ENCODE measurements at places on chromosomes 16 and 17.
A peak's percentile ranks its signal among the peaks of the same experiment; 100 is the strongest.

DNA sequence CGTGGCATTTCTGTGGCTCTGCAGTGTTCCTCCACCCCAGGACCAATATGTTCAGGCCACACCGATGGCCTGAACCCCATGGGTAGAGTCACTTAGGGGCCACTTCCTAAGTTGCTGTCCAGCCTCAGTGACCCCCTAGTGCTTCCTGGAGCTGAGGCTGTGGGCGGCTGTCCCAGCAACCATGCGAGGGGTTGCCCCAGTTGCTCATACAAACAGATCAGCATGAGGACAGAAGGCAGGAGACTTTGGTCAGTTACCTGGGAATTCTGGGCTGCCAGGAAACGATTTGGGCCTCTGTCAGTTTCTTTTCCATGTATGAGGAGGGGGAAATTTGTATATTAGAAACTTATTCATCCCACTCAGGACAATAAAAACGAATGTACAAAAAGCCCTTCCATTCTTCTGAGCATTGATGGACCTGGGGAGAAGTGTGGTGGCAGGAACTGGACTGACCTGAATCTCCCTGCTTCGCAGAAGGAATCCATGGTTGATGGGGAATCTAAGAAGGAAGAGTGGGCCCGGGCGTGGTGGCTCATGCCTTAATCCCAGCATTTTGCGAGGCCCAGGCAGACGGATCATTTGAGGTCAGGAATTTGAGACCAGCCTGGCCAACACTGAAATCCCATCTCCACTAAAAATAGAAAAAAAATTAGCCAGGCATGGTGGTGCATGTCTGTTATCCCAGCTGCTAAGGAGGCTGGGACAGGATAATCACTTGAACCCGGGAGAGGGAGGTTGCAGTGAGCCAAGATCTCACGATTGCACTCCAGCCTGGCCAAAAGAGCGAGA, 4.9 kb upstream of the IL32 start:
- DNase-seq: no peak

DNA sequence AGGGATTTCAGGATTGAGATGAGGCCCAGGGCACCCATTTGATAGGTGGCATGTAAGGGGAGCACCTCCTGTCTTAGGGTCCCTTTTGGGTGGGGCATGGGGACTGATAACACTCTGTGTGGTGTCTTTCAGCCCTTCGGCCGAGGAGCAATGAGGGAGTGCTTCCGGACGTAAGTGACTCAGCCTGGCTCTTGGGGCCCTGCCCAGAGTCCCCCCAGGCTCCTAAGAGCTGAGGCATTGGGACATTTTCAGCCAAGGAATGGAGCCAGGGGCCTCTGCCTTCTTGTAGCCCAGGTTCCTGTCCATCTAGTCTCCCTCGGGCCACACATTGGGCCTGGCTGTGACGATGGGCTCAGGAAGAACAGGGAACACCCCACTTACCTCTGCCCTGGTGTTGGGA, 44.4 kb downstream of the EEF2K start:
- no peak for DNase-seq

DNA sequence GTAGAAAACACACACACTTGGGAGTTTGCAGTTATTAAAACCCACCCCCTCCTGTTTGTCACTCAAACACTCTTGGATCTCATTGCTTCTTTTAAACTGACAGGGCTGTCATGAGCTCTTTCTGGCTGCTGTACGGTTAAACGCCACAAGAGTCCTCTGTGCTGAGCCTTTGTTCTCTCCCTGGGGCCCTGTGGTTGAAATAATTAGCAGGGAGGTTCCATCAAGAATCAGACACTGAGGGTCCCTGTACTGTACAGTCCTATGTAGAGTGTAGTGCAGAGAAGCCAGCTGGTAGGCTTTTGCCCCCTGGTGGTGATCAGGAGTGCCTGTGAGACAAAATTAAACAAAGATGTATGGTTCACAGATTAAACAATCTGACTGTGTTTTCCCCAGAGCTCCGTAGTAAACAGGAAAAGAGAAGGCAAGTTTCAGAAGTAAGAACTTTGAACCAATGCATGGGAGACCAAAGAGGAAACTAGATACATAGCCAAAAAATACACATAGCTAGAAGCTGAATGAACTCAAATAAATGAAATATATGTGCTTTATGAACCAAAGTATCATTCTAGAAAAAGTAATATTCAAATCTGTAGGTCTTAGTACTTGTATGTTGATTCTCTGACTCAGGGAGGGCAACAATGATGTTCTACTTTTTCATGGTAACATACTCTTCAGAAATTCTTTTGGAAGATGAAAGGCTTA, 1.4 kb upstream of the SSH2 start:
- peak; percentile 66 for DNase-seq

- peak; percentile 99 for DNase-seq
Measured at GRCh38 chr16:8797364-8798173, at the start of the genes PMM2 and TMEM186. Gene PMM2 (plus strand): TSS chr16:8797839. CDS start chr16:8797883, 44 bp downstream. Gene TMEM186 (minus strand): TSS chr16:8797639. CDS start chr16:8797614, 25 bp downstream.

GRCh38 chr16:19963301-19963700, 78.7 kb upstream of the GPRC5B start:
- no peak for DNase-seq

- DNase-seq: no peak
Measured at GRCh38 chr17:50149417-50150353, 792 bp downstream of the PPP1R9B start.
